IPS-NIHi11 (cell line): ENCODE measurements at places on chromosomes 4 and X.

DNA sequence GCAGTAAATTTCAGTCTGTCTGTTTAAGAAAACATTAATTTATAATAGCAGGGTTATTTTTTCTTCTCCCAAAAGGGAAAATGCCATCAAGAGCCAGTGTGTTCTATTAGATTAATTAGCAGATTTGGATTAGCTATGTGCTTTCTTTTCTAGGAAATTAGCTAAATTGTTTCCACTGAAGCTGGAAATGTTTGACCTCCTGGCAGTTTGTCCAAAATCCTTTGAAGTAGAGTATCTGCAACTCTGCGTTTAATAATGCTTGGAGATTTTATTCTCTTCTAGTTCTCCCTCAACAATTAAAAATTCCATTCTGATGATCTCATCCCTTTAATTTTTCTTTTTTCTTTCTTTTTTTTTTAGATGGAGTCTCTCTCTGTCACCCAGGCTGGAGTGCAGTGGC lies 27.1 kb upstream of the HOPX start:
- DNase-seq: no peak

GRCh38 chrX:69320116-69320515 lies 154.9 kb upstream of the PJA1 start:
- no peak for DNase-seq

- no peak for DNase-seq
Measured at GRCh38 chrX:71098302-71098701, 2.7 kb downstream of the FOXO4 start.

GRCh38 chrX:69618803-69619202 lies 2.9 kb downstream of the EDA start:
- no peak for DNase-seq

- no peak for DNase-seq
Measured at GRCh38 chr4:100014616-100015015, 64.5 kb upstream of the H2AZ1 start.

GRCh38 chr4:41939016-41939626 lies 3.9 kb downstream of the TMEM33 start:
- DNase-seq: no peak

- no peak for DNase-seq
Measured at GRCh38 chrX:154303476-154303875, 7.9 kb downstream of the TKTL1 start.
